ENCODE measurements at places on chromosomes 11 and 22.

DNA sequence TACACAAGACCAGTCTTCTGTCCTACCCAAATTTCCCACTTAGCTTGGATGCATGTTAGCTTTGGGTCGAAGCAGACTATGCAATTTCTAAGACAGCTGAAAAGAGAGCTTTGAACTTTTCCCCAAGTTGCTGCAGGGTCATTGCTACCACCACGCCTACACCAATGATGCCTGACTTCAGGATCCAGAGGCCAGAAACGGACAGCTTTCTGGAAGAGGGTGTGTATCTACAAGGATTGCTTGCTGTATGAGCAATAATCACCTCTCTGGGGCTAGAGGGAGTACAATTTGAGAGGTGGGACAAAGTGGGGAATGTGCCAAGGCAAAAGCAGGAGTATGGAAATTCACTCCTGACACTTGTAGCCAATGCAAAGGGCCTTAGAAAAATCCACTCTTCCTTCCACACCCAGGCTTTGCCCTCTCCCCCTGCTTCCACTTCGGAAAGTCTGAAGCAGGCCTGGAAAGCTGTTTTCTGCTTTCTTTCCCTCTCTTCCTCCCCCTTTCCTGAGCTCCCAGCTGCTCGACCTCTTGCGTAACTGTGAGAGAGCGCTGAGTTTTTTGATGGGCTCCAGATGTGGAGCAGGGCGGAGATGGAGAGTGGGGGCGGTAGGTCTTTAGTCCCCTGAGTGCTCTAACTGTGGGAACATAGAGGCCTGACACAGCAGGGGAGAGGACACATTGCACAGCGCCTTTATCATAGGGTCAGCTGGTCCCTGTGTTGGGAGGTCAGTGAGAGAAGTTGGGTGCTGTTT lies 2.1 kb upstream of the PHLDB1 start:
- no peak for DNase-seq

GRCh38 chr11:29389793-29390192 lies 627.0 kb downstream of the KCNA4 start:
- no peak for DNase-seq

DNA sequence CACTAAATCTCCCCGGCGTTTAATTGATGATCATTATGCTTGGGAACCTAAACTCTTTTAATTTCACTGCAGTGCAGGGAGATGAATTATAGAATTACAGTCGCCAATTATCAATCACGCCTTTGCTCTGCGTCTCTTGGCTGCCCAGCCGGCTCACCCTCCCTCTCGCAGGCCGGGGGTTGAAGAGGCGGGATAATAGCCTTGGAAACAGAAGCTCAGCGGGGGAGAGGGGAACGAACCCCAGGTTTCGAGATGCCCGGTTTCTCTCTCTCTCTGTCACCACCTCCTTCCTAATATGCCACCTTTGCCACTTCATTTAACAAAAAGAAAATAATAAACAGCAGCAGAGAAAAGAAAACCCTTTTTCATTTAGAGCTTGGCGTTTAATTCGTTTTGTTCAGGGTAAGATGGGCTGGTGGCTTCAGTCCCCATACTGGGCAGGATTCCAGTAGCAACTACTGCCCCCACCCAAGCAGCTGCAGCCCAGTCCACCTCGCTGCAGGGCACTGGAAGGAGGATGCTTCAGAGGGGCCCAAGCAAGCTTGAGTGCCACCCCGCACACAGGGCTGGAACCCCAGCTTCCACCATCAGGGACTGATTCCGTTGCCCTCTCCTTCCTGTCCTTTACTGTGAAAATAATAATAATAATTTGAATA lies 271.7 kb downstream of the BUD13 start:
- DNase-seq: no peak

- no peak for DNase-seq
Observed at GRCh38 chr11:14095882-14096281, 133.4 kb downstream of the SPON1 start.

DNA sequence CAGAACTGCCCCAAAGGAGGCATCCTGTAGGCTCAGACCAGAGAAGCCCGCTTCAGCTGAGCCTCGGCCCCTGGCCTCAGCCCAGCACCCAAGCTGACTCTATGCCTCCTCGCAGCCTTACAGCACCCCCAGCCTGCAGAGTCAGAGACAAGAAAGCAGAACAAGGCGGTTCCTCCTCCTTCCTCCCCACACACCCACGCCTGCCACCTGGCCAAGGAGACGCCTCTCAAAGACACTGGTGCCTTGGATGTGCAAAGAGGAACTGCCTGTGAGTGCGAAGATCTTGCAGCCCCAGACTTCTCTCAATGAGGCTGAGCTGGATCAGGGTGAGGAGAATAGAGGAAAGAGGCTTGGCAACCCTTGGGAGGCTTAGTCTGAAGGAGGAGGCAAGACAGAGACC lies 60.2 kb downstream of the PDE2A start:
- DNase-seq: no peak

GRCh38 chr11:134615041-134615615 lies 203.1 kb upstream of the B3GAT1 start:
- no peak for DNase-seq

GRCh38 chr11:64000026-64000739 lies 13.9 kb downstream of the OTUB1 start:
- peak; percentile 59 for DNase-seq

DNA sequence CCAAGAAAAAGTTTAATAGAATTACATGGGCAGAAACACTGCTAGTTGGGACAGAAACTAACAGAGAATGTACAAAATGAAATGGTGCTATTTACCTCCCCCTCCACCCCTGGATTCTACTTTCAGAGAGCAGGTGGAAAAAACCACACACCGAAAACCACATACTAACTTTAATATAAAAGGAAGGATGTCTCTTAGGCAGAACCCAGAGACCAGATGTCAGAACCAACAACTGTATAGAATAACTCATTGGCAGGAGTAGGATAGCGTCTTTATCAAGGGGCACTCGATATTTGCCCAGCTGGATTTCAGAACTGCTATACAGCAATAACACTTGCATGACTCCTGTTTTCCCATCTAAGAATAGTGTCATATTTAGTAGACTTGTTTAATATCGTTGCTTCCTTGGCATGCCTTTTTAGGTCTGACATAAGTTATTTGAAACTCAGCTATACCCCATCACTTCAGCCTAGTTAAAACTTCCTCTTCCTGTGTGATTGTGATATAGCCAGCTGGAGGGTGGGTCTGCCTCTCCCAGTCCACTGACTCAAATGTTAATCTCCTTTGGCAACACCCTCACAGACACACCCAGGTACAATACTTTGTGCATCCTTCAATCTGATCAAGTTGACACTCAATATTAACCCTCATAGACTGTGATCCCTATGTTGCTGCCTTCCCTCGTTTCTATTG lies 1.2 kb downstream of the SLC22A25 start:
- no peak for DNase-seq

DNA sequence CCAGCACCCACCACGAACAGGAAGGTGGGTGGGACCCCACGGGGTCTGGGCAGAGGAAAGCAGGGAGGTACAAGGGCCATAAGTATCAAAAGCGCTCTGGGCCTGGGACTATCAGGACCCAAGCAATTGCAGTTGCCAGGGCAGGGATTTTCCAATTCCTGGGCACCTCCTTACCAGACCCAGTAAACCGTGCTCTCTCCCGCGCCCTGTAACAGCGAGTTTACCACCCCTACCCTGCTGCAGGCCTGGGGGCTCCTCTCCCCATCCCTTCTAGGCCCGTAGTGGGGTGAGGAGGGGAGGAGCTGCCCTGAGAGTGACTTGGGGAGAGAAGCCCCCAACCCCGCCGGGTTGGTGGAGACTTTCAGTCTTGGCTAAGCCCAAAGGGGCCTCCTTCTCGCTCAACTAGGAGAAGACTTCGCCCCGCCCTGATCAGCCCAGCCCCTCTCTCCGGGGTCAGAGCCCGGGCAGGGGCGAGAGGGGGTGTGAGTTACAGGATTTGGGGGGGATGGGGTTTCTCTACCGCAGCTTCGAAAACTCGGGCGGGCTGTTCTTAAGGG lies 5.4 kb downstream of the PAX6 start:
- no peak for DNase-seq

- DNase-seq: no peak
Observed at GRCh38 chr11:119627286-119627685, 101.7 kb downstream of the NECTIN1 start.

Measured in stimulated activated CD8-positive, alpha-beta memory T cell treated with anti-CD3 and anti-CD28 coated beads, Interleukin-12 subunit alpha, Interleukin-12 subunit beta, amount 100 ng/mL, for 4 hours (primary cell).